ENCODE measurements at places on chromosomes 12 and 14. TPM values are rescaled to one million over a fixed set of nuclear protein-coding genes. Genes with fewer than 3 reads are reported as not detected.

- no peak overlapping the region for H3K27ac ChIP-seq
- no peak overlapping the region for H3K4me3 ChIP-seq
- H3K27me3 ChIP-seq: no peaks in the 10 kb centered on the region
- no peak for DNase-seq
Measured at GRCh38 chr12:78087363-78087675, 256.6 kb downstream of the NAV3 start.

DNA sequence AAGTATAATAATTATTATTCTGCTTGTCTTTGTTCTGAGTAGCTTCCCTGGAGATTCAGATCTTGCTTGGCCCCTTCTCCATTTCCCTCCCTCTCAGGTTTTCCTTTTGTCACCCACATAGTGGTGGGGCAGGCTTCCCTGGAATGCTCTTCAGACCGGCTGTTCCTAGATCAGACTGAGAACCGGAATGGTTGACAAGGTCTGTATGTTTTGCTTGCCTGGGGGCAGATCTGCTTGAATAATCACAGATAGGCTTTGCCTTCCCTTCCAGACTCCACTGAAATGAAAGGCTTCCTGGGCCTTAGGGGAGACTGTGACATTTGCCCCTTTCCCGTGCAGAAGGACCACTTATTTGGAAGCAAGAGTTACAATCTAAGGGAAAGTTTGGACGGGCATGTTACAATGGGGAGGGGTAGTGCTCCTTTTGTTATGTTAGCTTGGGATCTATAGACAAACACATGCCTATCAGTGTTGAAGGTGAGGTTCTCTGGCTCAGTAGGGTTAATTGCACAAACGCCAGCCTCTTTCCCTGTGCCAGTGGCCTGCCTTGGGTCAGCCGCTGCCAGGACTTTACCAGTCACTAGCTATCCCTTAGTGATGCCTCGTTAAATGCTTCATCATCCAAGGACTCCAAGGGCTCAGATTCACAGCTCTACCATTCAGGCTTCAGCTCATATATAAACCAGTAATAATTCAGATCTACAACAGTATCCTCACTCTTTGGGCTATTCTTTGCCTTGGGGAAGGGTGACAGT lies 178.6 kb downstream of the SNAPC1 start:
- no peak overlapping the region for H3K4me3 ChIP-seq
- H3K4me1 ChIP-seq: no peaks in the 10 kb centered on the region
- H3K27me3 ChIP-seq: peaks cover 10% of the 10 kb centered on the region
- no peaks in the 10 kb centered on the region for H3K36me3 ChIP-seq

Gene C1R
- total RNA-seq: 2.0 TPM

DNA sequence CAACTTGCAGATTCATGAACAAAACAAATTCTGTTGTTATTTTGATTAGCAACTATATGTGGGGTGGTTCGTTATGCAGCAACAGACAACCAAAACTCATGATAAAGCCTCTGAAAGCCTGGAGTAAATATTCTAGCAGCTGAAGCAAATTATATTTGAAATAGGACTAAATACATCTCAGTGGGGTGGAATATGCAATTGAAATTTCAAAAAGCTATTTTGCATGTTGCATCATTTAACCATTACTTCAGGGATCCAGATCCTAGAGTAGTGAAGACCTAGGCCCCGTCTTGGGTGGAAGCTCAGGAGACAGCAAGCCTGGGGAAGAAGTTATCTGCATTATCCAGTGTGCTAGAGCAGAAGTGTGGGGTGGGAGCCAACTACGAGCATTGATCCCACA lies 114.7 kb downstream of the PPM1A start:
- H3K4me1 ChIP-seq: no peaks in the 10 kb centered on the region
- no peak overlapping the region for H3K4me3 ChIP-seq
- H3K36me3 ChIP-seq: no peaks in the 10 kb centered on the region
- no peak for DNase-seq
- H3K27me3 ChIP-seq: no peaks in the 10 kb centered on the region
